ENCODE measurements at places on chromosomes 12 and 14.

GRCh38 chr12:6067152-6067916 lies 57.1 kb downstream of the VWF start:
- DNase-seq, result no peak

DNA sequence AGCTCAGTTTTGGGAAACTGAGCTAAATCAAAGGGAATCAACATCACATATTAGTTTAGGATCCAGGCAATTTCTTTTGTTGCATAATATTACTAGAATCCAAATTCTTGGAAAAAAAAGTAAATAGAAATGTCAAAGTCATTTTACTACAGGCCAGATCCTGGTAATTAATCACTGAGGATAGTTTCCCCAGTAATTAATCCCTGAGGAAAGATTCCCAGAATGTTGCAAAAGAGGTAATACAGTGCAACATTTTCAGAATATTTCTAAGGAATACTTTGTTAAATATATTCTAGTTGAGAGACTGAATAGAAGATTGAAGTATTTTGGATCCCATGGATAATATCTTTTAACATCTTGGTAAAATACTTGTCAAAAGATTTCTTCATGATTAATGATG lies 207.0 kb upstream of the GARIN2 start:
- no peak for DNase-seq

- DNase-seq, result no peak
Observed at GRCh38 chr12:197347-197746, 16.6 kb downstream of the SLC6A12 start.

GRCh38 chr14:74973905-74974363 lies 18.5 kb upstream of the PGF start:
- no peak for DNase-seq

- no peak for DNase-seq
Observed at GRCh38 chr14:54737132-54737711, 165.4 kb downstream of the GCH1 start.

Measured in stimulated activated CD4-positive, alpha-beta T cell treated with anti-CD3 and anti-CD28 coated beads, TNF-alpha, amount 100 ng/mL, for 48 hours (primary cell).